Stimulated activated CD4-positive, alpha-beta T cell treated with anti-CD3 and anti-CD28 coated beads, Interleukin-4, amount 100 ng/mL, for 48 hours (primary cell): ENCODE measurements at places on chromosomes 3 and 15.
A peak's percentile ranks its signal among the peaks of the same experiment; 100 is the strongest.

- no peak for DNase-seq
These were observed 13.9 kb downstream of the ROBO2 start for GRCh38 chr3:77053795-77054194.

DNA sequence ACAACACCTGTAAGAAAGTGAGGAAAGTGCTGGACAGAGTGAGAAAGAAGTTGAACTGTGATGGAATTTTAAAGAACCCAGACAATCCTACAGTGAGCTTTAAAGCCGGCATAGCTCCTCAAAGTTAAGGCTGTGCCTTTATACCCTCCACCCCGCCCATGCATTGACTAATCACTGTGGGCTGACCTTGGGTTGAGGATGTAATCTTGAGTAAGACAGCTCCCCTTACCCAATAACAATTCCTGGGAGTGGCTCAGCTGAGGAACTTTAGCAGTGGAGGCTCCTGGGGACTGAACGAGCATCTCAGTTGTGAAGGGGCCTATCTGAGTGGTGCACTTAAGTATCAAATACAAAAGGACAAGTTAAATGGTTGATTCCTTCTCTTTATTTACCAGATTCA, 35.7 kb upstream of the ZNF770 start:
- no peak for DNase-seq

DNA sequence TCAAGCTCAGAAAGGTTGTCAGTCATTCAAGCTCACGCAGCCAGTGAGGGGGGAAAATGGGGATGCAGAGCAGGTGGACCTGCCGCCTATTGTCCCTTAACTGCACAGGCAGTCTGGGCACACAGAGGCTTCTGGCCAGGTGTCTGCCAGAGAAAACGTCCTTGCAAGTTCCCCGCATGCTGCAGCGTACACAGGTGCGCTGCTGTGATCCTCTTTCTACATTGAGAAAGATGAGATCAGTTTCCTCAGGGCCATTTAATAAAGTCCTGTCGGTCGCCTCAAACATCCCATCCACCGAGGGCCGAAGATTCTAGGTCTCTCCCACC, 445 bp upstream of the TSEN2 start:
- DNase-seq: no peak

DNA sequence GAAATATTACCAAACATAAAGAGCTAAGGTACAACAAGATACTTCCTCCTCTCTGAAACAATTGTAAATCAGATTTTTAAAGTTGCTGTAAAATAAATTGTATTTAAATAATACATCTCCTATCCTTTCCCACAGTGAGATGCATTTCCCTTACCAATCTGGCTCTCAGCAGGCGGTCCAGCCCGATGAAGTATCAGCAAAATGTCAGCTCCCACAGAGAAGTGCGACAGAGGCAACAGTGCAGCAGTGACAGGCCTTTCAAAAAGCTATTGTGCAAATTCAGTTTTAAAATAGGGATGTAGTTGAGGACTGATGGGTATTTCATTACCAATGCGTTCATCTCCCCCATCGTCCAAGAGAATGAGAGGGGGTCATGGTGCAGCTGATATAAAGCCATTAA, 733.2 kb upstream of the GOLIM4 start:
- no peak for DNase-seq

DNA sequence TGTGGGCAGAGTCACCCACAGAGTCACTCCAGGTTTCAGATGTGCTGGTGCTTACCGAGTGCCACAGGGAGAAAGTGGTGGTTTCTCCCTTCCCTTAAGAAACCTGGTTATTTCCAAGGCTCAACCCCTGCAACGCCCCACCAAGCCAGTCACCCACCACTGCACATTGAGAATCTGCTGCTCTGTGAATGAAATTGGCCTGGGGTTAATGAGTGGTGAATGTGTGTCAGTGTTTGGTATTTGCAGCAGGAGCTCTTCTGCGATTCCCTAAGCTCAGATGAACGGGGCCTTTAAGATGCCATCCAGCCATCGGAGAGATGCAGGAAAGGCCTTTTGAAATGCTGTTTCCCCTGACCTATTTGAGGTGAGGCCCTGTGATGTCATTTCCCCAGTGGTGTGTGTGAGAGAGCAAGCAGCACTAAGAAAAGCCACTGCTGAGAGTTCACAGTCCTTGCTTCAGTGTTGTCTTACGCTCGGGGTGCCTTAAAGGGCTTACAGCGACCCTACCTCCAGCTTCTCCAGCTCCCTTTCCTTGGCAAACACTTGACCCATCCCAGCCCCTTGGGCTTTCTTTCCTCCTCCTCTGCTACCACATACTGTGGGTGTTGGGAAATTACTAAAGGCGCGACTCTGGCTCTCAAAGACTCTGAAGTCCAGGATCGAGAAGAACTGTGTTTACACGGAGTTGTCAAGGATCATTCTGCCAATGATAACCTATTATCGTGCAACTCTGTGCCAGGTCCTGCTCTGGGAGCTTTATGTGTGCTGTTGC, 68.9 kb downstream of the SMAD3 start:
- peak; percentile 26 for DNase-seq

GRCh38 chr3:151037746-151038477, 47.6 kb upstream of the MED12L start:
- no peak for DNase-seq

- DNase-seq: no peak
These were observed 113.6 kb downstream of the NEO1 start for GRCh38 chr15:73165844-73166243.

- no peak for DNase-seq
These were observed 16.9 kb downstream of the IP6K1 start for GRCh38 chr3:49769286-49769915.

DNA sequence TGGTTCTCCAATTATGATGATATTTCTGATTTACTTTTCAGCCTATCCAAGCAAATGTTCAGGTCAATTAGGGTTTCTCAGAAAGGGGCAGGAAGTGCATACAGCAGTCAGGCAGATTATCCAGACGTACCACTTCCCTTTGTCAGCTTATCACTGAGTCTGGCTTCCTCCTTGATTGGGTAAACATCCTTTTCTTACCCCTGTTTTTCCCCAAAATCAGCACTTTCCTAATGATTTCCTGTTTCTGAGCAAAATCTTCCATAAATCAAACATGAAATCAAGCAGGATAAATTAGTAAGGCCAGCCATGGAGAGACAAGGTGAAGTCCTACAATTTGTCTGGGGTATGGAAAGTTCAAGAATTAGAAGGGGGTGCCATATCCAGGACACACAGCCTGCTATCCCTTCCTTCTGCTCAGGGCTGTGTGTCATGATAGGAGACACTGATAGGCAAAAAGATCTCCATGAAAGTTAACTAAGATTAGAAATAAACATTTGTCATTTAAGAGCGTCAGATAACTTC, 29.0 kb downstream of the ADIPOQ start:
- no peak for DNase-seq

DNA sequence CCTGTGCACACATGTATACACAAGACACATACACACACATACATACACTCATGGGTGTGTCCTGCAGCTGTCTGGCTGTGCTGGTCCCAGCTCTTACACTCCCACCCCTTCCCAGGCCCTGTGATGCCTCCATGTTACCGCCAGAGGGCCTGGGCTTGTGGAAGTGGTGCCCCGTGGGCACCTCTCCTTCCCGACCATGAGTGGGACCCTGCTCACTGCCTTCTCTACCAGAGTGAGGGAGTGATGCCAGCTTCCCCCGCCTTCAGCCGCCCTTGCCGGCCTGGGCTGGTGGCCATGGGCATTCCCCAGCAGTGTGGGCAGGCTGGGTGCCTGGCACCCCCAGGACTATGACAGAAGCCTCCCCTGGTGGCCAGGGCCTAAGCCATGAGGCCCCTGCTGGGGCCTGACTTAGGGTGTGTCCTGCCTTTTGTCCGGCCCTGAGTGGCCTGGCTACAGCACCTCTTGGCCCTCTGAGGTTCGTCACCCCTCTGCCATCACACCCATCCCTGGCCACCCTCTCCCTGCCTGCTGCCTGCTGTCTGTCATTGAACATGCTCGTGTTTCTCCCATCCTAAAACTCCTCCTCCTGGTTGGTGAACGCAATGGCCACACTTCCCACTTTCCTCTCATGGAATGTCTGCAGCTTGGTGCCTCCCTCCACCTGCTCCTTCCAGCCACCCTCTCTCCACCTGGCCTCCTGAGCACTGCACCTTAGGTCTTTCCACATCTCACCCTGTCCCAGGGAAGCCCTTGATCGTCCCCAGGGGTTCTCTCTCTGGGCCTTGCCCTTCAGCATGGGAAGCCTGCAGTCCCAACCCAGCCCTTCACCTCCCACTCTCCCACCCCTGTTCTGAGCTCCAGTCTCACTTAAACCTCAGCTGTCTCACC, 14.6 kb downstream of the HDAC11 start:
- DNase-seq: no peak

DNA sequence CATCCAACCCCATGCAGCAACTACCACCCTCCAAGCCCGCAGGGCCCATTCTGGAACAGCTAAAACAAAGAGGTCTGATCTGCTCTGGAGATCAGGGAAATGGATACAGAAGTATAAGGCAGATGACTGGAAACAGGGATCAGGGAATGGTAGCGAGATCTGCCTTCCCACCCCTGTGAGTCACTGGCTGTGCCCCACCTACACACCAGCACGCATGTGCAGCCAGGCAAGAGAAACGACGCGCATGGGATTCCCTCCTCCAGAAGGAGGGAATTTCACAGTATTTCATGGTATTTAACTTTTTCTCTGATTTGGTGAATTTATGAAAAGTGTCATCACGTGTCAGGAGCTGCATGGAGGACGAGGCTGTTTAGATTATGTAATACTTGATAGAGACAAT, 116.7 kb downstream of the ARRDC4 start:
- no peak for DNase-seq

DNA sequence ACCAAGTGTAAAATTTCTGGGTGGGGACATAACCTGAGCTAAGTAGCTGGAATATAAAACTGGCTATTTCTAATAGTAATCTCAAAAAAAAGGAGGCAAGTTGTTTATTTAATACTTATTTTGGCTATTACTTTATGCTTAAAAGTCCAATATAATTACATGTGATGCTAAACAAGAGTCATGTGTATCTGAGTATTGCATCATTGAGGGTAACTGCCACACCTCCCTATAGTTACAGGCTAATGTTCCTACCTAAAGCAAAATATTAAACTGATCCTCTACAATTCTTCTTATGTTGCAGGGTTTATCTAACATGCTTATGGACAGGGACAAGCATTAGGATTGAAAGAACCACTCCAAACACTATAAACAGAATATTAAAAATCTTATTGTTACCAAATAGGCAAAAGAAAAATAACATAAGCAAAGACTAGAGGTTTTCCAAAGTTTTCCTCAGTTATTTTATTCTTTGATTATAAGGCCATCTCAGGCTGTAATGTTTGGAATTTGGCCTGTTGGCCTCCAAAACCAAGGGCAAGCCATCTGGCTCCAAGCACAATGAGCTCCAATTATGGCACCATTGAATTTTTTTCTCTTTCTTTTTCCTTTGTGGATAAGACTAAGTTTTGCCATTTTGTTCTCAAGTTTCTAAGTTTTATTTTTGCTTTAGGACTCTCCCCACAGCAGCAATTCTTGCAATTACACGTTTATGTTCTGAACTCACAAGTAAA, 75.8 kb upstream of the ABI3BP start:
- DNase-seq: no peak

GRCh38 chr3:144164352-144164751, 192.7 kb downstream of the DIPK2A start:
- DNase-seq: no peak

GRCh38 chr15:55969582-55969981, 23.8 kb downstream of the NEDD4 start:
- DNase-seq: no peak

DNA sequence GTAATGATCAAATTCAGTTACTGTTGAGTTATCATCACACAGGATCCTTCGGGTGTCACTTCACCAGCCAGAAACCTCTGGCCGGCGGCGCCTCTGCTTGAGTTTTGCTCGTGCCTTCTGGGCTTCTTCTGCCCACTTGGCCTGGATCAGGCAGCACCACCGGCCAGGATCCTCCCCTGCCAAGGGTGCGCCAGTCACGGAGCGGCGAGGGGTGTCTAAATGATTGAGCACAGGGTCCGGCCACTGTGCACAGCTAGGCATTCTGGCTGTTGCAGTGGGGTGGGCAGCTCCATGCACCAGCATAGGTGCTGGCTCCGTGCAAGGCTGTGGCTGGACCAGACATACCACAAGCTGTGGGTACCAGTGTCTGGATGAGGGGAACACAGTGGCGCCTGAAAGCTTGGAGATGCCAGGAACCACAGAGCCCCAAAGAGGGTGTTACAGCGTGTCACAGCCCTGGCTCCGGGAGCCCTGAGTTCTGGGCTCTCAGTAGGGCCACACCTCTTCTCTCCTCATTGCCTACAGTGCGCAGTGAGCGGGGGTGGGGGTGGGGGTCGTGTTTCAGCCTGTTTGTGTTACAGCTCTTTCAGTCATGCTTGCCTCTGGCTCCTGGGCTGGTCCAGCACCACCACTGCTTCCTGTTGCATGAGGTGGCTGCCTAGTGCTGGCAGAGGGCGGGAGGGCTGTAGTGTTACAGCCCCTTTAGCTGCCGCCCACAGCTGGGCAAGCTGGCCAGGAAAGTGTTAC, 169.4 kb downstream of the FNDC3B start:
- no peak for DNase-seq
